Umbilical cord (tissue), 2 donors: ENCODE measurements at places on chromosomes 11 and 22. TPM values are rescaled to one million over a fixed set of nuclear protein-coding genes. Genes with fewer than 3 reads are reported as not detected.

DNA sequence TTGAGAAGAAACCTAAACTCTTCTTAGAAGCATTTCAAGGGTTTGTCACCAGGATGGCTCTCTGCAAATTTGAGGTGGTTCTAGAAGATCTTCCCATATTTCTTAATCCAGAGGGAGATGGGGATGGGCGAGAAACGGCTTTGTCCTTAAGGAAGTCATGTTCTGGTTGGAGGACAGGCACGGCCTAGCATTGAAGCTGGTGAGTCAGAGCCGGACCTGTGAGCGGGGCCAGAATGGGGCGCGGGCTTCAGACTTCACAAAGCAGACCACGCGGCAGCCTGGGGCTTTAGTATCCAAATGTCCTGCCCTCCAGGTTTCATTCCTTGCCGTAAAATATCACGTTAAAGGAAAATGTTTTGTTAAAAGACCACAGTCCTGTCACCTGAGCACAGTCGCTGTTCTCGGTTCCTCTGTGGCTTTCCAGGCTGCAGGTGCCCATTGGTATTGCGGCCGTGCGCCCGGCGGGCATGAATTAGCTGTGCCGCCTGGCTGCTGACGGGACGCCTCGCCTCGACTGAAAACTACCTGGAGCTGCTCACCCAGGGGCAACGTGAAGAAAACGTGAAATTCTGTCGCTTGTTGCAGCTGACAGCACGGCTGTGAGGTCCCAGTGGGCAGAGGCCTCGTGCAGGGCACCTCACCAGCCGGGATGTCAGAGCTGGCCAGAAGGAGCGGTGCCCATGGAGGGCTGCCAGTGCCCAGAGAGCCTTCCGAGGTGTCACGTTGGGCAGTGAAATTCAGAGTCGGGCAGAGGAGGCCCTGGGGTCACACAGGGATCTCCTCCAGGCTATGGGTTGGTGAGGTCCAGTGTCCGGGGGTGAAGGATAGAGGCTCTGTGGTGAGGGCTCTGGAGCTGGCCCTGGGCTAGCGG lies 59.0 kb downstream of the LRP5 start:
- DNase-seq, result peak; percentile 89

DNA sequence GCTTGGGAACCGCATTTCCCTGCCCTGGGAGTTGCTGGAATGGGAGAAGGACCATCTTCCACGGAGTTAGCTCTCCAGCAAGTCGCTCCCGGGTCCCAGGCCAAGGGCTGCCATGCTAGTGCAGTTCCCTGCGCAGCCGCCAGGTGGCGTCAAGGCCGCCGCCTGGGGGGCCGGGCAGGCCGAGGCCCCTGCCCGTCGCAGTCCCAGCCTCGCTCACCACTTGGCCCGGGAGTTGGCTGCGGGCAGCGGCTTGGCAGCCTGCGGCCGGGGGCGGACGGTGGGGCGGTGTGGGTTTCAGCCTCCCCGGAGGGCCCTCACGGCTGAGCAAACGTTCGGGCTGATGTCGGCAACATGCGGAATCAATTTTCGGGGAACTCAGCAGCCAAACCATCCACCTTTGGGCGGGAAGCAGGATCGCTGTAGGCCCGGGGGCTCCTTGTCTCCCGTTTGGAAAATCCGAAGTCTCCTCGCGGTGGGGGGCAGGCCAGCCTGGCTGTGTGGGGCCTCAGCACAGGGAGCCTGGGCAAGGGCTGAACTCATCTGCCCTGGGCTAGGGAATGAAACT lies 415.1 kb downstream of the SOX6 start:
- DNase-seq, result no peak

GRCh38 chr11:17696741-17697140 lies 22.6 kb upstream of the MYOD1 start:
- no peak for DNase-seq

DNA sequence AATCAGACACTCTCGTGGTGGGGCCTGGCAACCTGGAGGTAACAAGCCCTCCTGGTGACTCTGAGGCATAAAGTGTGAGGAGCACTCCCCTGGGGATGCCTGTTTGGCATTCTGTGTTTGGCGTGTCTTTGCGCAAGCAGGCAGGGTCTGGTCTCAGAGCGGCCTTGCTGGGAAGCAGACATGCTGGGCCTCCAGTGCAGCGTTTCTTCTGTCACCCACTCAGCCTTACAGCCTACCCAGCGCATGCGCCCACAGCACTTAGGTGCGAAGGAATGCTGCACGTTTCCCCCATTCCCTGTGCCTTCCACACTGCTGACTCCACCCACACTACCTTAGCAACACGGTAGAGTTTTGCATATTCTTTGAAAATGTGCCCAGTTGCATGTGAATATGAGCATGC lies 7.4 kb upstream of the CXCR5 start:
- DNase-seq, result no peak

The TMX2 gene
- 32.7 TPM for total RNA-seq

GRCh38 chr22:43853328-43853931 lies 8.9 kb downstream of the SULT4A1 start:
- no peak for DNase-seq

DNA sequence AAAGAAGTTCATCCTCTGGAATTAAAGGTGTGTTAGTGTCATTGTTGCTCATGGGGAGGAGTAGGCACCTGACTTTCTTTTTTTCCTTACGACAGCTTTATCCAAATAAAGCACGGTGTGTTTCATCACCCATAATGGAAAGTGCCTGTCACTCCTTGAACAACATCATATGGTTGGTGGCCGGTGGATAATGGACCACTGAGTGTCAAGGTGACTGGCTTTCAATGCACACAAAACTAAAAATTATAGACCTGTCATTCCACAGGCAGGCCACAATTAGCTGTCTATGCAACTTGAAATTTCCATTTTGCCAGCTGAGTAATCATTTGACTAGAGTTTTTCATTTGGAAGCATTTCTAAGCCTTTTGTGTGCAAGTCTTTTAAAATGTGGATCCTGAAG lies 45.0 kb upstream of the MPPED2 start:
- DNase-seq, result no peak

- peak; percentile 32 for DNase-seq
Measured at GRCh38 chr11:111521135-111521534, 6.6 kb downstream of the HOATZ start.

The GLB1L2 gene
- 32.3 TPM for total RNA-seq

The RFPL1 gene
- 1.4 TPM for total RNA-seq

DNA sequence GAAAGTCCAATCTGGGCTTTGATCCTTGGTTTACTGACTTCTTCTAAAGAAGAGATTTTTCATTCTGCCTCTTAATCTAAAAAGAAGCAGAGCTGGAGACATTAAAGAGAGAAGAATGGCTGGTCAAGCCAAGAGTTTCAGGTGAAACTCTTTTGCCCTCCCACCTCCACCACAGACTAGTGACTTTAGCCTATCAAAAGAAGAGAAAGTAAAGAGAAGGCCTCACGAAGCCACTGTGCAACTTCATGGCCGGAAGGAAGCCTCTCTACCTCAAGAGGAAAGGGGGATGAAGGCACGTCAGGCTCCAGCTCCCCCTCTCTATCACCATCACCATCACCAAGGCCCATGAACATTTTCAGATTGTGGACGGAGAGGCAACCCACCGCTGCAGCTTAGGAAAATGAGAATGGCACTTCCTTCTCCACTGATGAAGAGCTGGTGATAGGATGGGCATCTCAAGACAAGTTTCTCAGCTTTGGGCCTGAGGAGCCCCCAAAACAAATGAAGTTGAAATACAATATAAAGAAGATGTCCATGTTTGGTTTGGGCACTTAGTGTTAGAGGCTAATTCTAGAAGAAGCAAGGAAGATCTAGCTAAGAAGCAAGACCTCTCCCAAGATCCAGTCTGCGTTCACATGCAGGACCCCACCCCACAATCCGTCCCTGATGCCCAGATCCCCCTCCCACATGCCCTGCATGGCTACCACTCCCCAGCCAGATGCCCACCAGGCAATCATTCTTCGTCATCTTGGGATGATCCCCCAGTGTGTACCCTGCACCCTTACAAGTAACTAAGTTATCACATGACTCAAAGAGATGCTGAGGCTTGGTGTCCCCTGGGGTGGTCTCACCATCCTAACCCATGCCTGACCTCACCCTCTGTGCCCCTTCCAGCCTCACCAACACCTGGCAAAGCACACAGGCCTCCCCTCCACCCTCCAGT lies 52.6 kb downstream of the IGSF9B start:
- DNase-seq, result no peak

- DNase-seq, result no peak
Measured at GRCh38 chr11:134662629-134663360, 250.8 kb upstream of the B3GAT1 start.

- no peak for DNase-seq
Measured at GRCh38 chr11:64686466-64687170, 36.4 kb downstream of the NRXN2 start.

The SERHL2 gene
- not detected for total RNA-seq

DNA sequence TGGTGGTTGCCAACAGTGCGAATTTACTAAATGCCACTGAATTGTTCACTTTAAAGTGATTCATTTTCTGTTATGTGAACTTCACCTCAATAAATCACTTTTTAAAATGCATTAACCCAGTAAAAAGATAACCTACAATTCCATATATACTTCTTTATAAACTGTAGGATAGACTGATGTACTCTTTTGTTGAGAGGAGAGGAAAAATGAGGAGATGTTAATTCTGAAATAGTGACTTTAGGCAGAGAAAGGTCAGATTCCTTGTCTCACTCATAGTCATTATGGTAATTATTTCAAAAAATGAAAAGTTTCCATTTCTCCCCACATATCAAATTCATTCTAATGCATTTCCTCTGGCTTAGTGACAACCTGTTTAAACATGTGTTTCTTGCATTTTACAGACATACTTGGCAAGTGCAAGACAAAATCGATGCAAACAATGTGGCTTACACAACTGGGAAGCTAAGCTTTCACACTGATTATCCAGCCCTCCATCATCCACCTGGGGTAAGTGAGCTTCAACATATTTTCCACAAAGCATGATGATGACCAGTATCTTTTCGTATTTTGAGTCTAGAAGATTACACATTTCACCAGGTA lies 74.5 kb downstream of the BBOX1 start:
- DNase-seq, result no peak

- no peak for DNase-seq
Measured at GRCh38 chr11:125271483-125272091, 107.0 kb downstream of the PKNOX2 start.

- peak; percentile 53 for DNase-seq
Measured at GRCh38 chr11:114307524-114308203, 11.5 kb downstream of the NNMT start.

- DNase-seq, result peak; percentile 47
Measured at GRCh38 chr11:61551634-61552033, 29.2 kb downstream of the SYT7 start.

- DNase-seq, result peak; percentile 23
Measured at GRCh38 chr11:107202241-107202640, 184.0 kb upstream of the GUCY1A2 start.

The PRRG4 gene
- 6.0 TPM for total RNA-seq

DNA sequence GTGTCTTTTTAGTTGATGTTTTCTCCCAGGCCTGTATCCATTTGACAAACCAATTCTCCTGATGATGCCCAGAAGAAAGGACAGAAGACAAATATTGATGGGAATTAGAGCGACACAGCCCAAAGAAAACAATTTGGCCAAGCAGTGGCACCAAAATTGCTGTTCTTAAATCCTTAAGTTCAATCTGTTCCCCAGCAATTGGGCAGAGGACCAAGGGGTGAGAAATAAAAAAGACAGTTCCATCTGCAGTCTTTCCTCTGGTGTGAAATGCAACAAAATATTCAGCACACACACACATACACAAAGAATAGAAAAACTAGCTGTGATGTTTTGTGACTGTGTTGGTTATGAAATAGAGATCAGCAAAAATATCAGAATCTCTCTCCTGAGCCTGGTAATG lies 38.0 kb upstream of the ASPHD2 start:
- DNase-seq, result no peak

GRCh38 chr11:61701242-61701886 lies 21.2 kb downstream of the DAGLA start:
- DNase-seq, result no peak

GRCh38 chr22:44108806-44109385 lies 71.8 kb upstream of the PARVG start:
- peak; percentile 36 for DNase-seq

- peak; percentile 40 for DNase-seq
Measured at GRCh38 chr11:58923300-58923788, 15.9 kb upstream of the GLYATL1 start.

DNA sequence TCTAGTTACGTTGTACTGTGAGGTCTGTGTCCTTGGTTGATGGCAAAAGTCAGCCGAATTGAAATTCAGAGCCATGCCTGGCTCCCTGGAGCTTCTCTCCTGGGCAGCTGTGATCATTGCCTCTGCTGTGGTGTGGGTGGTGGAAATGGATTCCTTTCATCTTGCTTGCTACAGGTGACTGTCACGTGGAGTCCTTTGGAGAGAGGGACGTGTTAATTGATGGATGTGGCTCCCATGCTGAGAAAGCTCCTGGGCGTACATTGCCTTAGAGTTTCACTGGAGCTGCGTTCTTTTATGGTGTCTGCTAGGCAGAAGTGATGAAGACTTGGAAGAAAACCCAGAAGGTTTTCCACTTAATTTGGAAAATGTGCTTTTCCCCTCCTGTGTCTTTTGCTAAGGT lies 41.9 kb upstream of the PPP6R3 start:
- no peak for DNase-seq

The GLYAT gene
- 55.4 TPM for total RNA-seq

- DNase-seq, result no peak
Measured at GRCh38 chr11:45777127-45777969, 27.6 kb upstream of the SLC35C1 start.

DNA sequence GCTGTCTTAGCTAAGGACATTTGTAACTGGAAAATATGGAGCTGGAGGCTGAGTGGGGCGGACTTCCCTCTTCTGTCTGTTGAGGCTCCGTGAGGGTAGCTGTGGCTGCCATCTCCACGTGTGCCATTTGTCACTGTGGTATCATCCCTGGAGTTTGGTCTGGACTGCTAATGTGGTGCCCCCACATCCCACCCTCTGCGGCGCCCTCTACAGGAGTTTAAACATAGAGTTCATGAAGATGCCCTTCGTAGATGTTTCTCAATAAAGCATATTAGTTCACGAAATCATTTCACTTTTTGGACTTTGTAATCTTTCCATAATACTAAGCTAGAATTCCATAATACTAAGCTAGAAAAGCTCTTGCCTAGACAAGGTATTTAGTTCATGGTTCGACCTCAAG lies 52.4 kb downstream of the TECTA start:
- no peak for DNase-seq

- DNase-seq, result peak; percentile 81
Measured at GRCh38 chr22:17501679-17502285, 61.5 kb upstream of the SLC25A18 start.
